WTC11 (cell line): ENCODE measurements at places on chromosomes 4 and X. TPM values are rescaled to one million over a fixed set of nuclear protein-coding genes. Genes with fewer than 3 reads are reported as not detected.

DNA sequence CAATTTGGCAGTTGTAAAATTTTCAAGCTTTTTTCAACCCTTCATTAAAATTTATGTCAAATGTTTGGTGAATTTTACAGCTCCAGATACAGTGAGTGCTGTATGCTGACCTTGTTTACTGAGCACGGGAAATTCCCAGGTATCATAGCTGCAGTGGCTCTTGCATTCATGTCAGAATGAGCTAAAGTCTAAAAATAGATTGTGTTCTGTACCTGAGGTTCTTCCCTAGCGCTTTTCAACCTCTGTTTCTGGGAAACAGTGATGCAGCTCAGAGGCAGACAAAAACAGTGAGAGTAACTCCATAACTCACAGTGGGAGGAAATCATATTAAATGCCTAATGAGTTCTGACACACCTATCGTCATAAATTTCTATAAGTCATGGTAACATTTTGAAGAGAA is 393.8 kb upstream of the GNPDA2 start:
- no peak for DNase-seq

DNA sequence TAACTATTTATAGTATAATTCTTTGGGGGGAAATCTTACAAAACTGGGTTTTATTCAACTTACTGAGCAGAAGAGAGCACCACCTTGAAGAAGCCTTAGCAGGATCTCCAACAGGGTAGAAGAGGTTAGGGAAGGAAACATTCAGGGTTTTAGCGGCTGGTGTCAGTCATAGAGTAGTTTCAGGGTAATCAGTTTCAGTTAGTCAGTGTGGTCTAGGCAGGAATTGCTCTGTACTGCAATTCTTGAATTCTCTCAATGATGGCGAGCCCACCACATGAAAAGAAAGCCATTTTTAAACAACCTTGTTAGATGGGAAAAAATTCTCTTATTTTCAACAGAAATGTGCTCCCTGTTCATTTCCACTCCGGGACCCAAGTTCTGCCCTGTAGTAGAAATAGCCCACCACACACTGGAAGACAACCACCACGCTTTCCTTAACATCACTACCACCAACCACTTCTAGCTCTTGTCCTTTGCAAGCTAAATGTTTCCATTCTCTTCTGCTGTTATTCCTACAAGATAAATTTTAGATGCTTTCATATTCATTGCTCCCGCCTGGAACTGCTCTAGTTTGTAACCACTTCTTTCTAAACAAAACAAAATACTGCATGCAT is 25.9 kb downstream of the COL25A1 start:
- no peak for DNase-seq

DNA sequence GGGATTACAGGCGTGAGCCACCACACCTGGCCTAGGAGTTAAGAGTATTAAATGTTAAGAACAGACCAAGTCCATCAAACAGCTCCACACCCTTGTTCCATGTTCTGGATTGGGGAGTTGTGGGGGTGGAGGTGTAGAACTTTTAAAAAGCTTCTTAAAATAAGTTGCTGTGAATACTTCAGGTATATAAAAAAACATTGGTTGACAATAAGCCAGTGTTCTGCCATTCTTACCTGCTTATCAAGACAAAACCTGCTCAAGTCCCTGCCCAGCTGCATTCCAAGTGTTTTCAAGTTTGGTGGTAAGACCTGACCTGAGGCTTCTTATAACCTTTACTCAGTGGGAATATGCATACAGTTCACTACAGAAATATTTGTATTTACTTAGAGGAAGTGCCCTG is 6.4 kb downstream of the RBM3 start:
- DNase-seq, result no peak

DNA sequence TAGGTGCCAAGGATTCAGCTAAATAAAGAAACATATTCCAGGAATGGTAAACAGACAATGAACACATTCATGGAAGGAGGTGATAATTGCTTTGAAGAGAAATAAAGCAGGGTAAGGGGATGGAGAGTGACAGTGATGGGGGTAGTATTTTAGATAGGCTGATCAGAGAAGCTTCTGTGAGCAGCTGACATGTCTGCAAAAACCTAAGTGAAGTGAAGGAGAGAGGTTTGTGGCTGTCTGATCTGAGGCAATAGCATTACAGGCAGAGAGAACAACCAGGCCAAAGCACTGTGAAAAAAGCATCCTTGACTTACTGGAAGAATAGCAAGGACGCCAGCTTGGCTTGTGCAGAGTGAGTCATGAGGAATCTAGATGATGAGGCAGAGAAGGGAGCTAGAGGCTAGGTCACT is 271.9 kb upstream of the GATB start:
- no peak for DNase-seq

GRCh38 chr4:88148560-88148959 is 9.9 kb downstream of the ABCG2 start:
- DNase-seq, result no peak

- DNase-seq, result peak; percentile 42
Observed at GRCh38 chrX:40146262-40147125, 48.7 kb upstream of the BCOR start.

DNA sequence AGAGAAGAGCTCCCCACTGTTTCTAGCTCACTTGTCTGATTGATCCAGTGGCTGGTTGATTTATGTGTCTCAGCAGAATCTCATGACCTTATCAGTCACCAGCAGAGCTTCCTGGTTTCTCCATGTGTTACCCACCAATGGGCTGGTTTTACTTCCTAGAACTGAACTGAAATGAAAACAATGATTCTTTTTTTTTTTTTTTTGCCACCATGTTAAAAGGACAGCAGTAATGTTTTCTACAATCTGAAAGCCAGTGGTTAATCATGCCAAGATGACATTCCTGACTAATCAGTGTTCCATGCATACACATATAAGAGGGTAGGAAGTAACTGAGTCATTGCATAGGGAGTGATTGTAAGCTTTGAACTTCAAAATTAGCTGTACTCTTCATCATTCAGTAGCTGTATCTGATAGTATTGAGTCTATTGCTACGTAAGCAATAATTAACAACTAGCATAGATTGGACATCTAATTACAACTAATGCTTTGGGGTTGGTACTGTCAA is 67.7 kb downstream of the SLC4A4 start:
- DNase-seq, result no peak

Gene FAM9A
- not detected in 3 replicates for total RNA-seq

Gene GYPB
- total RNA-seq, result not detected in 3 replicates
